ENCODE measurements at places on chromosomes 5 and 9. TPM values are rescaled to one million over a fixed set of nuclear protein-coding genes. Genes with fewer than 3 reads are reported as not detected.

The NELFB gene
- polyA plus RNA-seq, result 25.1 TPM

The HTR1A gene
- polyA plus RNA-seq, result not detected

The IFNB1 gene
- polyA plus RNA-seq, result 0.07 TPM

The ARSI gene
- 1.7 TPM for polyA plus RNA-seq

The DDX4 gene
- polyA plus RNA-seq, result 0.04 TPM

The FAM174A gene
- 10.4 TPM for polyA plus RNA-seq

The CTSV gene
- polyA plus RNA-seq, result 101 TPM

DNA sequence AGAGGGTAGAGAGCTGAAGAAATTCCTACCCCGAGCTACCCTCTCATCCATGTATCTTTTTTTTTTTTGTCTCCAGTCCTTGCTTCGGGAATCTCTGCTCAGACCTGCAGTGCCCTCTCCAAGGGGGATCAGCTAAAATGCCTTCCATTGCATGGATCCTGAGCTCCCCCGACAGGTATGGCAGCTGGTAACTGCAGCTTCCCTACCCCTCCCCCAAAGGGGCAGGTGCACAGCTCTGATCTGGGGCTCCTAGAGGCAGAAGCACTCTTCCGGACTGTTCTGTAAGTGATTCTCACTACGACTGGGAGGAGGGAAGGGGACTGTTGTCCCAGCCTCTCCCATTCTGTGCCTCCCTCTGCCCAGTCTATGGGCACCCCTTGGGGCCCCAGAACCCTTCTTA is 169.6 kb downstream of the MELK start:
- no peak for DNase-seq

GRCh38 chr5:174694611-174695010 is 29.8 kb upstream of the MSX2 start:
- DNase-seq, result no peak

- no peak for DNase-seq
These were observed 284.5 kb downstream of the SH3GL2 start for GRCh38 chr9:17863213-17863883.

DNA sequence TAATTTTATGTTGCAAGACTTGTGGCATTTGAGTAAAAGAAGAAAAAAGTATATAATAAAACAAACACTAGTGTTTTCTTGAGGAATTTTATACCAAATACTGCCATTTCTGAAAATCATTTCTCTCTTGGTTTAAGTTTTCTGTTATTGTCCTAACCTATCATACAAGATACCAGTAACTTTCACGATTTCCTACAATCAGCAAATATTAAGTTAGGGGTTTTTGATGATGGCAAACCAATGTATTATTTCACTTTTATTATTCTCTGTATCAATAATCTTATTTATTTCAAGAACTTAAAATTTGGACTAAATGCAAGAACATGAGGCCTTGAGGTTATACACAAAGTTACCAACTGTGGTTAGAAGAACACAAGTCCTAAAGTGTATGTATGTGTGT is 109.0 kb upstream of the VCAN start:
- DNase-seq, result no peak

- DNase-seq, result no peak
These were observed 166.8 kb downstream of the HSD17B3 start for GRCh38 chr9:96135076-96135752.

DNA sequence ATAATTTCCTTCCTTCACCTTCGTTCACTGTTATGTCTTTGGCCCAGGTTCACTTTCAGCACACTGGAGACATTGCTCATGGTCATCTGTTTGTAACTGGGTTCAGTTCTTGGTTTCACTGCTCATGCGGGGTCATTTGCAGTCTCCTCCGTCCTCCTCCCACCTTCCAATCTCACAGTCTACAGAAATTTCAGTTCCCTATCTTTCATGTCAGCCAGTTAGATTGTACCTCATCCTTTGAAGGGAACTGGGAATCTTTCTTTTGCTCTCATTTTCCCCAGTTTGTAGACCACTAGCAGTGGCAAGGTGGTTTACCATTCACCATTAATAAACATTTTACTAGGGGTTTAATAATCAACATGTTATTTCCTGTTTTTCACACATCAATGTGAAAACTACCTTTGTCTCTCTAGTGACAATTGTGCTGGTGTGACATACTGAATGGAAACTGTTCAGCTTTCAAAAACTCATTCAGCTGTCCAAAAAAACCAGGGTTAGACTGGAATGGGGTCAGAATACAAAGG is 100.9 kb upstream of the IL6ST start:
- DNase-seq, result no peak

DNA sequence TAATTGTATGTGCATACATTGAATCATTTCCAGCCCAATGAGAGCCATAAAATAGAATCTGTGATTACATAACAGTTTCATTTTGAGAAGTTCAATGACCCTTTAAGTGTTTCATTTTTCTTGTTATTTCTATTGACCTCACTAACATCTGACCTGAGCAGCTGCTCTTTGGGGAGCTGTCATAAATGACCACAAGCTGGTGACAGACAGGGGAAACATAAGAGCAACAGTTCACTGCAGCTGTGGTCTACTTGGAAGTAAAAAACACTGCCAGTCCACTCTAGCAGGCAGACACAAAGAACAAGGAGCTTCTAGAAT is 265.4 kb downstream of the DTWD2 start:
- DNase-seq, result no peak

GRCh38 chr9:132040246-132040645 is 39.4 kb downstream of the MED27 start:
- DNase-seq, result no peak

DNA sequence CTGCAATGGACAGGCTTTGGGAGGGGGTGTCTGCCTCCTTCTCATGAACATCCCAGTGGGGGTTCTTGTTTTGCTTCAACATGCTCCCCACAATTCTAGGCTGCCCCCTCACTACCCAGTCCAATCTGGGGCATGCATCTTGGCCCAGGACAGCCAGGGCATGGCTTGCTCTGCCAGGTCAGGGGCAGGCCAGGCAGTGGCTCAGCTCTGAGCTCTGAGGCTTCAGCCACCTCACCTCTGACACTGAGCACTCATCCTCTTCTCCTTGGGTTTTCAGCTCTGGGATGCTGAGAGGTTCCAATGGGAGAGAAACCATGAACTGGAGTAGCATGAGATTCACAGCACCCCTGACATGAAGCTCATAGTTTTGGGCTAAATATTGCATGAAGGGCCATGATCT is 11.8 kb downstream of the SLC25A48 start:
- no peak for DNase-seq

DNA sequence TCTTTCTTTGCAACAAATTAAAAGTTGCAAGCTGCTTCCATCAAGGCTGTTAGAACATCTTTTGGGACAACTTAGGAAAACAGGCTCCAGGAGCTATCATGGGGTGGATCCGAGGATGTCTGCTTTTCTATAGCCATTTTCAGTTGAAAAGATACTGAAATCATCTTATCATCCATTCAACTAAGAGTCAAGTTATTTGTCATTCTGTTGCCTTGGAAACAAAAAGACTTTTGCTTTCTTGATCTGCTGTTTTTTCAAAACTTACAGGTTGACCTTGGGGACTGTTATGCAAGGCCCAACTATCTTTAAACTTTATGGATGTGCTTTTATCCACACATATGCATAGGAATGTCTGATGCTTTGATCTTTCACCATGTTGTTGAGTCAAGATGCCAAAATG is 545.3 kb upstream of the DAP start:
- DNase-seq, result no peak

All from keratinocyte (primary cell).